ENCODE measurements at places on chromosomes 4 and X.

DNA sequence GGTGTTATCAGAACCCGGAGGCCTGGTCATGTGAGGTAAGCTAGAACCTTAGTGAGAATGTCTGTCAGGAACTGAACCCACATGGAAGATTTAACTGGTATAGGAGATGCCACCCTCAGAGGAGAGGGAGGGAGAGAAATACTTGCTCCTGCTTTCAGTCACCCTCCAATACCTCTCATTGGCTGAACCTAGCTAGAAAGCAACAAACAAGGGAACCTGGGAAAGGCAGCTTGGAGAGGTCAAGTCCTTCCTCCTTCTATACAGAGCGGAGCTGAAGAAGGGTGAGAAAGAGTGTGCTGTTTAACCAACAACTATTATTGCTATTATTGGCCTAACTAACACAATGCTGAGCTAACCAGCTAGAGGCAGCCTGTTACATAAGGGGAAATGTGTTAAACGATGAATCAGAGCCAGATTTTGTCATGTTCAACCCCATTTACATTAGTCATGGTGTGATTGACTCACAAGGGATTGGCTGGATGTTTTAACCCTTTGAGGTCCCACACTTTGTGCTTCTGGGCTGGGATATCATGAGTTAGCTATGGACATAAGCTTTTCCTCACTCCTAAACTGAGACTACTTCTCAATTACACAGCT lies 96.5 kb upstream of the ESX1 start:
- DNase-seq = no peak

- no peak for DNase-seq
These were observed 325.2 kb downstream of the CAMK2D start for GRCh38 chr4:113436360-113436759.

- no peak for DNase-seq
These were observed 75.8 kb downstream of the JAKMIP1 start for GRCh38 chr4:6124386-6125102.

GRCh38 chrX:143461606-143462005 lies 55.7 kb downstream of the SPANXN3 start:
- DNase-seq = no peak

- DNase-seq = no peak
These were observed 59.4 kb upstream of the FBXW7 start for GRCh38 chr4:152594978-152595925.

- no peak for DNase-seq
These were observed 1.6 kb downstream of the RPL34 start for GRCh38 chr4:108622022-108622421.

GRCh38 chr4:174869339-174869738 lies 40.3 kb upstream of the GLRA3 start:
- no peak for DNase-seq

DNA sequence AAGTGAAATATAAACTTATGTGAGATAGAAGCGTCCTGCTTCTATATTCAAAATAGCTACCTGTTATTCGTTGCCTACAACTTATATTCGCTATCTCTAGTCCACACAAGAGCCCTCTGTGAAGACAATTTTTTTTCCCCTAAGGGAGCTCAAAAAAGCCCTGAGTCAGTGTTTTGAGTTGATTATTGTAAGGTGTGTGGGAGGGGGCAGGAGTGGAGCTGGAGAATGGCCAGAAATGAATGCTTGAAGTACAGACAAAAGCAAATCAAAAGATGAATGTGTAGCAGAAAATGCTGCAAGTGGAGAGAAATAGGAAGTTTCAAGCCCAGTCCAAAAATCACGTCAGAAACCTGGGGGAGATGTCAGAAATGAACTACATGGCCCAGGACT lies 655.0 kb upstream of the LCORL start:
- no peak for DNase-seq

DNA sequence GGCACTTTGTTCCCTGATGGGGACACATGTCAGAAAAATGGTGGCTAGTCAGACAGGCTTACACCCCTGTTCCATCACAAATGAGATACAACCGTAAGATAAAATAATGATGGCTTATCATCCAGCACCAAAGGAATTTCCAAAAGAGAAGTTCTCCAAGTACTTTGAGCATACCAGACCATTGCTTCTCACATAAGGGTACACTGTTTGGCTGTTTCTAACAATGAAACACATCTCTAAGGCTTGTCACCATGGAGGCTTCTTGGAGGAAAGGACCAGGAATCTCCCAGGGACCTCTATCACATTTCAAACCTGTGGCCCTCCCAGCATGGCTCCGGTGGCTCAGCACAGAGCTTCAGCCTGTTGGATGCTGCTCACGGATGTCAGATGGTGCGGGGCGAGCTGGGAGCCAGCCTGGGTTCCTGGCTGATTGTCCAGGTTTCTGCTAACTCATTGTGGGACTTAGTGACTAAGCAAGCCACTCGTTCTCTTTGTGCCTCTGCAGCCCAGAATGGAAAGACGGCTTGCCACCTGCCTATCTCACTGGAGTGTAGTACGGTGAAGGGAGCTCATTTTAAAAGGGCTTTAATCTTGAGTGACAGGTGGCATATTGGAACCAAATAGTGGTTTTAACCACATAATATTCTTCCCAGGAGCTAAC lies 54.5 kb downstream of the FHDC1 start:
- no peak for DNase-seq

DNA sequence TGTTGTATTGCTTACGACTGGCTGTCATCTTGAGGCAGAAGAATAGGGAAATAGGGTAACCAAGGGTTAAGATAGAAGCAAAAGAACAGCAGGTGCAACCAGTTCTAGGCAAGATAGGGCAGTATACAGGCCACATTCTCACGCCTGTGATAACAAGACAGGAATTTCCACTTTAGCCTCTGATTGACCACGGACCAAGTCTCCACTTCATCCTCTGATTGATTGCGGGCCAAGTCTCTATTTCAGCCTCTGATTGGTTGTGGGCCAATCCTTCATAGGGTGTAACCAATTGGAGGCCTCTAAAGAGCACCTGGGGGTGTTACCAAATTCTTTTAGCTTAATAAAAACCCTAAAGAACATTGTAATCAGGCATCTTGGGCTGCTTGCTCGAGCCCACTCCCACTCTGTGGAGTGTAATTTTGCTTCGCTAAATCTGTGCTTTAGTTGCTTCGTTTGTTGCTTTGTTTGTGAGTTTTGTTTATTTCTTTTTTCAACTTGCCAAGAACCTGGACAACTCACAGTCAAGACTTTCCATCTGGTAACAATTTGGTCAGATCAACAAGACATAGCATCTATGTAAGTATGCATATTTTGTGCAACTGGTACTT lies 8.7 kb upstream of the TBC1D9 start:
- DNase-seq = no peak

GRCh38 chr4:122747883-122748282 lies 15.4 kb downstream of the BBS12 start:
- no peak for DNase-seq

DNA sequence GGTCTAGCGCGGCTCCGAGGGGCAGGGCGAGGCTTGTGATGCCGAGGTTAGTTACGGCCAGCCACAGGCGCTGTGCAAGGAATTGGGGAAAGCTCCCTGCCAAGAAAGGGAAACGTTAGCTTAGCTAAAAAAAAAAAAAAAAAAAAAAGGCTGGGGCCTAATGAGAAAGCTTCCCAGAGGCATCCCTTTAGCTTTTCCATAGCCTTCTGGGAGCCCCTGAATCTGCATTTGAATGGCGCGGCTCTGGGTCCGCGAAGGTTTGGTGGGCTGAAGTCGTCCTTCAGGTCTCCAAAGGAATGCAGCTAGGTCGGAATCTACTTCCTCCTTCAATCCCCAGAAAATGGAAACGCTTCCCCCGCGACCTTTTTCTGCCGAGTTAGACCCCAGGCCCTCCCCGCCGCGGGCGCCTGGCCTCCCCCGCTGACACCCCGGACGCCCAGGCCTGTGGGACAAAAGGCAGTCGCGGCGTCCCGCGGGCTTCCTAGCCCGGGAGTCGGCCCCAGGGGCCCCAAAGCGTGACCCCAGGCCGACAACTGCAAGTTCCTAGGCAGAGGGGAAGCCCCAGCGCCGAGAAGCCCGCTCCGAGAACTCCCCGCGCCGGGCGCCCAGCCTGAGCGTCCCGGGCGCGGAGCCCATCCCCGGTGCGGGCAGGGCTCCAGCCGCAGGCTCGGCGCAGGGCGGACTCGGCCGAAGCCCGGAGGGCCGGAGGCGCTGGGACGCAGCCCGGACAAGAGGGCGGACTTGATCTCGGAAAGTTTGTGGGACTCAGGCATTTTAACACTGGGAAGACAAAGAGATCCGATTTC lies 605 bp upstream of the FAT1 start:
- DNase-seq = no peak

DNA sequence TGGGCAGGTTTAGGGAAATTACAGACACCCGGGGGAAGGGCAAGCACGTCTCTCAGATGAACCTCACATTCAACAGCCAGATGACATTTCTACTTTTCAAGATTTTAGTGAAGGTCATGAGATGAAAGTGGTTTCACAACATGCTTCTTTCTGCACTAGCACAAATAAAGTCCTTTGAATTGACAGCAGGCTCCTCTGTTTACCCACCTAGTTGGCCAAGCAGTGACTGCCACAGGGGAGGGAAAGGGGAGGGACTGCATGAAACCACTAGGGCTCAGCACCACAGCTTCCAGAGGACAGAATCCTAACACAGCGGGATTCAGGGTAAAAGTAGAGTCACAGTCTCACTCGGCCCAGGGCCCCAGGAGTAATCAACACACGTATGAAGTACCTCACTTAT lies 6.2 kb downstream of the RAB40A start:
- DNase-seq = no peak

DNA sequence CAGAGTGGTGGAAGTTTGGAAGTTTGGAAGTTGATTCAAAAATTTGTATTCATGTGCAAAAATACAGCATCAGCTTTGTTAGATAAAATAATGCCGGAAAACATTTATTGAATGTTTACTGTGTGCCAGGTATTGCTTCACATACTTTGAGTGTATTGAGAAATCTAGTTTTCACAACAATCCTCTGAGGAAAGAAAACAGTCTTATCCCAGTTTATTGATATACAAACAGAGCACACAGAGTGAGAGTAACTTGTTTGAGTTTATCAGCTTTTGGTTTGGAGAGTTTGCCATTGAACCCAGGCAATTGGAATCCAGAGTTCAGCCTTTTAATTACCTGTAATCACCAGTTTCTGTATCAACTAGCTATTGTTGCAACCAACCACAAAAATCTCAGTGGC lies 127.2 kb upstream of the RPS6KA3 start:
- no peak for DNase-seq

- DNase-seq = no peak
These were observed 62.0 kb downstream of the ALPK1 start for GRCh38 chr4:112358952-112359749.

GRCh38 chrX:134452596-134452995 lies 7.4 kb upstream of the HPRT1 start:
- DNase-seq = no peak

GRCh38 chrX:123184866-123185276 lies 793 bp downstream of the GRIA3 start:
- DNase-seq = no peak

GRCh38 chrX:132426695-132427281 lies 62.0 kb downstream of the MBNL3 start:
- no peak for DNase-seq

DNA sequence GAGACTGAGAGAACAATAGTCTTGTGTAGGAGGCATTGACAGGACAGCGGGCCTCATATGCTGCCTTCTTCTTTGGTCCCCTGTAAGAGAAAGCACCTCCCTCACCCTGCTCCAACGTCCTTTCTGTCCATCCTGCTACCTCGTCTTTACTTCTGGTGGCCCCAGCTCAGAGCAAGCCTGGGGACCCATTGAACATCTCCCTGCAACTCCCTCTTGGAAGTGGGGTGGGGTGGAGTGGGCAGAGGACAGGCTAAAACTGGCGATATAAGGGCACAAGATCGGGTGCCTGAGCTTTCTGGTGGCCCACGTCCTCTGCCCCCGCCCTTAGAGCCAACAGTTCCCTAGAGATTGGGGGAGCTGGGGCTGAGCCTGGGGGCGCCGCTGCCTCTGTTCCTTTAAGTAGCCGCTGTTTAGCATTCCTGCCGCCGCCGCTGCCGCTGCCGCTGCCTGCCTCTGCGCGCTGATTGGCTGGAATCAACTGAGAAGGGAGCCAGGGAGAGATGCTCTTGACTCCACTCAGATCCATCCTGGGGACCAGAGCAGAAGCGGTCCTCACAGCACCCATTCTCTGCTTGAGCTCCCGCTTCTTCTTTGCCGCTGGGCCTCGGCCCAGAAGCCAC lies at the start of gene DLG3:
TSS of gene DLG3 (plus strand) at position 510 of the 620 bp plus-strand sequence. CDS start 367 bp downstream, outside the sequence.
- DNase-seq = no peak

GRCh38 chr4:140154572-140154891 lies 548 bp upstream of the MAML3 start:
- DNase-seq = no peak

GRCh38 chrX:44937606-44938005 lies 64.6 kb downstream of the KDM6A start:
- DNase-seq = no peak

DNA sequence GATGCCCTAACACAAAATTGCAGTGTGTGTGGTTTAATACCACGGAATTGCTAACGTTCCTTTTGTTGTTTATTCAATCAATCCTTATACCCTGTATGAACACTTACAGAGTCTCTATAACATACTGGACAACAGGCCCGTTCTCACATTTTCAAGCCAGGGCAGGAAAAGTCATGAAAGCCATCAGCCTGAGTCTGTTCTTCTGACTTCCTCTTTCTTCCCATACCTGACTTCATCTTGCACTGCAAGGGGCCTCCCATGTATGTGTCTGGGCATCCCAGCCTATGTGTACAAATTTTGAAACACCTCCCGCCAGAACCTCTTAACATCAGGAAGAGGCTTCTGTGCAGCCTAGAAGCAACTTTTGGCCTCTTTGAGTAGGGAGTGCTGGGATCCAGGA lies 4.9 kb upstream of the SHISA3 start:
- no peak for DNase-seq

- no peak for DNase-seq
These were observed 22.8 kb upstream of the ARHGAP24 start for GRCh38 chr4:85452058-85452731.

DNA sequence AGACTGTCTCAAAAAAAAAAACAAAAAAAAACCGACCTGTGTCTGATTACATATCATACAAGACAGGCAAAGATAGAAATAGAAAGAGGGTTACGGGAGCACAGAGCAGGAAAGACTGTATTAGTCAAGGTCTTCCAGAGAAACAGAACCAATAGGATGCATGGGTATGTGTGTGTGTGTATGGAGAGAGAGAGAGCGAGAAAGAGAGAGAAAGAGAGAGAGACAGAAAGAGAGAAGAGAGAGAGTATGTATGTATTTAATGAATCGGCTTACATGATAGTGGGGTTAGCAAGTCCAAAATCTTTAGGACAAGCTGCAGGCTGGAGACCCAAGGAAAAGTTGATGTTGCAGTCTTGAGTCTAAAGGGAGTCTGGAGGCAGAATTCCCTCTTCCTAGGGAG lies 7.5 kb upstream of the DDX3X start:
- no peak for DNase-seq

All from stimulated activated CD8-positive, alpha-beta memory T cell treated with anti-CD3 and anti-CD28 coated beads, Interleukin-12 subunit alpha, Interleukin-12 subunit beta, amount 100 ng/mL, for 4 hours (primary cell).